ENCODE measurements at places on chromosomes 12 and 14.

DNA sequence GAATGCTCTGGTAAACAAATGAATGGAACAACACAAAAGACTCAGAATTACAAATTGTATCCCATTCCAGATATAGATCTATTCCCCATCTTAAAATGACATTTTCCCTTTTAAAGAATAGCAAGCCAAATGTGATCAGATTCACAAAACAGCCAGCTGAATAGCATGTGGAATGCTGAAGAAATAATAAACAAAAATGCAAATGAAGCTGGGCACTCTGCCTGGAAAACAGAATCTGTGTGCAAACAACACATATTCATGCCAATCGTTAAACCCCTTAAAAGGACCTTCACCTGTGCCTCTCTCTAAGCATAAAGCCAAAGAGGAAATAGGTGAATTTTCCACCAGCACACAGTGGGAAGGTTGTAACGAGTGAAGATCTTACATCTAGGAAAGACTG is 67.9 kb upstream of the PDZRN4 start:
- no peak overlapping the region for H3K27ac ChIP-seq
- no peaks in the 10 kb centered on the region for H3K27me3 ChIP-seq
- no peaks in the 10 kb centered on the region for H3K36me3 ChIP-seq
- no peaks in the 10 kb centered on the region for H3K4me1 ChIP-seq
- H3K4me3 ChIP-seq, result no peak overlapping the region

DNA sequence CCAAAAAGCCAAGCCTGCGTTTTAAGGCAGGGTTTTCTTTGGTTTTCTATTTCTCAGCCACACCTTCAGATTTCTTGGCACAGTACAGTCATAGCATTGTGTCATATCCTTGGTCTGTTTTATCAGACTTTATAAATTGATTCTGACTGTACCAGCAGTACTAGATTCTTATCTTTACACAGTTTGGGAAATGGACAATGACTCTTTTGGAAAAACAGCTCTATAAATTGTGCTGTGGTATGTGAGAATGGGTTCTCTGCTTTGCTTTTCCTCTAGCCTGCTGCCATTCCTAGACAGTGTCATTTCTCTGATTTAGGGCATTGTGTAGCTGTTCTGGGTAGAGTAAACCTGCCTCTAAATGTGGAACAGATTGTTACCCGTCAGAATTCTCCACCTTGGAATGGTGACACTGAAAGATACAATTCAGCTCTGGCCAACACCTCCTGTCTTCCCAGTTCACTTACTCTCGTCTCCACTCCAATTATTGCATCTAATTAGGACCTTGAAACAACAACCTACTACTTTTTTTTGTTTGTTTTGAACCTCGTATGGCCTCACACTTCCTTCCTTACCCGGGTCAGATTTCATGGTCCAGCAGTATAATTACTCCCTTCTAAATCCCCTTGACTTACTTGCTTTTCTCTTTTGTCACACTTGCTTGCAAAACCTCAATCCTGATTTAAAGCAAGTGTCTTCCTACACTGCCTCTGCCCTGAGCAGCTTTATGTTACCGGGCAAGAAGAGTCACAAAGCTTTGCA is 226.3 kb downstream of the ERC1 start:
- no peak for DNase-seq
- no peak overlapping the region for H3K4me3 ChIP-seq
- H3K4me1 ChIP-seq, result peaks cover 20% of the 10 kb centered on the region
- H3K36me3 ChIP-seq, result no peaks in the 10 kb centered on the region

GRCh38 chr12:89796798-89797382 is 88.3 kb upstream of the ATP2B1 start:
- H3K27me3 ChIP-seq, result no peaks in the 10 kb centered on the region
- H3K4me3 ChIP-seq, result no peak overlapping the region
- H3K27ac ChIP-seq, result no peak overlapping the region
- no peaks in the 10 kb centered on the region for H3K36me3 ChIP-seq
- DNase-seq, result no peak
- H3K4me1 ChIP-seq, result no peaks in the 10 kb centered on the region

GRCh38 chr14:73724696-73725095 is 10.5 kb upstream of the PNMA1 start:
- H3K4me1 ChIP-seq, result peaks cover 48% of the 10 kb centered on the region
- peaks cover 50% of the 10 kb centered on the region for H3K36me3 ChIP-seq
- no peak overlapping the region for H3K4me3 ChIP-seq
- H3K27me3 ChIP-seq, result no peaks in the 10 kb centered on the region

- no peaks in the 10 kb centered on the region for H3K4me1 ChIP-seq
- no peaks in the 10 kb centered on the region for H3K27me3 ChIP-seq
- no peak overlapping the region for H3K27ac ChIP-seq
- no peak for DNase-seq
Observed at GRCh38 chr12:42070036-42070435, 74.6 kb downstream of the GXYLT1 start.

GRCh38 chr12:117580718-117581062 is 219.3 kb upstream of the NOS1 start:
- peak; percentile 79 for DNase-seq
- no peaks in the 10 kb centered on the region for H3K36me3 ChIP-seq
- no peaks in the 10 kb centered on the region for H3K27me3 ChIP-seq
- no peaks in the 10 kb centered on the region for H3K4me1 ChIP-seq

DNA sequence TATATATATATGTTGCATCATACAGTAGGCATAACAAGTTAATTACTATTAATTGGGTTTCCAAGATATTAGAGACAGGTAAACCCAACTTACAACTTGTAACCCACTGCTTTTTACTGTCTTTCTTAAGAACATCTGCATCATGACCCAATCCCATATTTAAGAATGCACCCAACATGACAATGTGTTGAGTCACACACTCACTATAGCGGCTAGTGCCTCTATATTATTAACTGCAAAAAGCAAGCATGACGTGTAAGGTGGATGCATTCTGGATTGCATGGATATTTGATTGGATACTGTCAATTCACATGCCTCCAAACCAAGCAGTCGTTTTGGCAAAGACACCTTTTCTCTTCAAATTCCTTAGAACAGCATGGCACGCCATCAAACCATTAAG is 68.2 kb downstream of the KSR2 start:
- H3K36me3 ChIP-seq, result no peaks in the 10 kb centered on the region
- no peak for DNase-seq
- no peaks in the 10 kb centered on the region for H3K4me1 ChIP-seq

GRCh38 chr12:70121562-70121961 is 121.7 kb upstream of the CNOT2 start:
- no peaks in the 10 kb centered on the region for H3K27me3 ChIP-seq
- no peaks in the 10 kb centered on the region for H3K36me3 ChIP-seq

DNA sequence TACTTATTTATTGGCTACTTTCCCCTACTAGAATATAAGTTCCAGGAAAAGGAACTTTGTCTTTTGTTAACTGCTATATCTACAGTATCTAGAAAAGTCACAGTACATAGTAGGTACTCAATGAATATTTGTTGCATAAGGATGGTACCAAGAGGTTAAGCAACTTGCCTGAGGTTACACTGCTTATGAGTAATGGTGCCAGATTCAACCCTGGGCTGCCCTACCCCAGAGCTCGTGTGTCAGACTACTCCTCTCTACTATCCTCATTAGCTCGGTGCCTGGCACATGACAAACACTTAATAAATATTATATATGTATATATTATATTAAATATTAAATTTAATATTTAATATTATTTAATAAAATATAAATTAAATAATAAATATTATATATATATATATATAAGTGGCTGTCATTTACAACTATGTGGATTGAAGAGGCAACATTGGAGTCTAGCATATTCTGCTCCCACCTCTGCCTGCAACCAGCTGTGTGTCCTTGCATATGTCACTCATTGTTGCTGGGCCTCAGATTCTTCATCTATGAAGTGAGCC is 25.4 kb downstream of the UTP20 start:
- DNase-seq, result no peak
- H3K4me1 ChIP-seq, result no peaks in the 10 kb centered on the region
- no peaks in the 10 kb centered on the region for H3K27me3 ChIP-seq
- H3K27ac ChIP-seq, result no peak overlapping the region
- H3K4me3 ChIP-seq, result no peak overlapping the region

GRCh38 chr12:30792648-30793499 is 38.1 kb upstream of the CAPRIN2 start:
- H3K4me3 ChIP-seq, result no peak overlapping the region
- no peaks in the 10 kb centered on the region for H3K36me3 ChIP-seq
- no peak overlapping the region for H3K27ac ChIP-seq
- peaks cover 3% of the 10 kb centered on the region for H3K27me3 ChIP-seq
- no peak for DNase-seq
- H3K4me1 ChIP-seq, result peaks cover 20% of the 10 kb centered on the region

GRCh38 chr12:104703372-104703771 is 246.6 kb downstream of the CHST11 start:
- H3K4me1 ChIP-seq, result peaks cover 5% of the 10 kb centered on the region
- H3K27me3 ChIP-seq, result no peaks in the 10 kb centered on the region
- no peak overlapping the region for H3K4me3 ChIP-seq
- H3K27ac ChIP-seq, result no peak overlapping the region
- no peaks in the 10 kb centered on the region for H3K36me3 ChIP-seq

GRCh38 chr12:110124269-110124995 is at the start of gene IFT81:
Gene IFT81, plus strand, starts transcription at chr12:110124357. Its CDS starts 3,024 bp downstream, at chr12:110127381.
- H3K36me3 ChIP-seq, result peaks cover 17% of the 10 kb centered on the region
- H3K4me1 ChIP-seq, result peaks cover 9% of the 10 kb centered on the region
- H3K27ac ChIP-seq, result peak within 1 kb of the TSS; percentile 99
- H3K4me3 ChIP-seq, result peak within 1 kb of the TSS; percentile 98
- no peaks in the 10 kb centered on the region for H3K27me3 ChIP-seq
- DNase-seq, result peak; percentile 93

GRCh38 chr12:51898937-51899336 is 8.4 kb upstream of the ACVRL1 start:
- no peaks in the 10 kb centered on the region for H3K36me3 ChIP-seq
- DNase-seq, result peak; percentile 15
- H3K4me1 ChIP-seq, result no peaks in the 10 kb centered on the region
- no peak overlapping the region for H3K4me3 ChIP-seq

DNA sequence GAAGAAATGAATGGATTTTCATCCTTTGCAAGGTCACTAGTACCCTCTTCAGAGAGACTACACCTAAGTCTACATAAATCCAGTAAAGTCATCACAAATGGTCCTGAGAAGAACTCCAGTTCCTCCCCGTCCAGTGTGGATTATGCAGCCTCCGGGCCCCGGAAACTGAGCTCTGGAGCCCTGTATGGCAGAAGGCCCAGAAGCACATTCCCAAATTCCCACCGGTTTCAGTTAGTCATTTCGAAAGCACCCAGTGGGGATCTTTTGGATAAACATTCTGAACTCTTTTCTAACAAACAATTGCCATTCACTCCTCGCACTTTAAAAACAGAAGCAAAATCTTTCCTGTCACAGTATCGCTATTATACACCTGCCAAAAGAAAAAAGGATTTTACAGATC is 40.8 kb downstream of the SPATA7 start:
- H3K4me1 ChIP-seq, result peaks cover 2% of the 10 kb centered on the region
- H3K36me3 ChIP-seq, result peaks cover 7% of the 10 kb centered on the region
- H3K27ac ChIP-seq, result peak overlapping the region; percentile 36
- H3K4me3 ChIP-seq, result no peak overlapping the region

GRCh38 chr12:51631591-51631990 is 40.6 kb downstream of the SCN8A start:
- no peak overlapping the region for H3K4me3 ChIP-seq
- no peaks in the 10 kb centered on the region for H3K4me1 ChIP-seq
- no peak for DNase-seq
- H3K27me3 ChIP-seq, result no peaks in the 10 kb centered on the region

DNA sequence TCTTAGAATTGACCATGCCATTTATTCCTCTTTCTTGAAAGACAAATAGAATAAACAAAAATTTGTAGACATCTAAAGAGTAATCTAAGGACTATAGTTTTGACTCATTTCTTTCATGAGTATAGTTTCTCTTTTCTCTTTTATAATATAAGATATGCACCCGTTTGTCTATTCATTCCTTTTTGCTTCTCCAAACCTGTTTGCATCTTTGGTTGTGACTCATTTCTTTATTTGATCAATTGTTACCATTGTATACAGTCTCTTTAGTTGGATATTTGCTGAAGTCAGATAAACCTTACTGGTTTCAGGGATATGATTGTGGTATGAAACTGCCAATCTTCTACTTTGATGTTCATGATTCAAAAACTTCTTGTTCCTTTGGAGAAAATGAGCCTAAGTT is 268.7 kb downstream of the FBXL14 start:
- H3K27ac ChIP-seq, result no peak overlapping the region
- H3K36me3 ChIP-seq, result no peaks in the 10 kb centered on the region
- no peaks in the 10 kb centered on the region for H3K27me3 ChIP-seq
- H3K4me3 ChIP-seq, result no peak overlapping the region

- no peak overlapping the region for H3K27ac ChIP-seq
- no peaks in the 10 kb centered on the region for H3K27me3 ChIP-seq
- no peak for DNase-seq
Observed at GRCh38 chr12:100427078-100427477, 46.6 kb upstream of the NR1H4 start.

- no peaks in the 10 kb centered on the region for H3K27me3 ChIP-seq
- no peak overlapping the region for H3K27ac ChIP-seq
- H3K36me3 ChIP-seq, result peaks cover 41% of the 10 kb centered on the region
- DNase-seq, result no peak
Observed at GRCh38 chr12:131737150-131737827, 26.4 kb downstream of the SFSWAP start.

Measured in tibial artery (tissue), 4 donors.